Aorta (tissue), 5 donors: ENCODE measurements at places on chromosomes 6 and 20. TPM values are rescaled to one million over a fixed set of nuclear protein-coding genes. Genes with fewer than 3 reads are reported as not detected.

DNA sequence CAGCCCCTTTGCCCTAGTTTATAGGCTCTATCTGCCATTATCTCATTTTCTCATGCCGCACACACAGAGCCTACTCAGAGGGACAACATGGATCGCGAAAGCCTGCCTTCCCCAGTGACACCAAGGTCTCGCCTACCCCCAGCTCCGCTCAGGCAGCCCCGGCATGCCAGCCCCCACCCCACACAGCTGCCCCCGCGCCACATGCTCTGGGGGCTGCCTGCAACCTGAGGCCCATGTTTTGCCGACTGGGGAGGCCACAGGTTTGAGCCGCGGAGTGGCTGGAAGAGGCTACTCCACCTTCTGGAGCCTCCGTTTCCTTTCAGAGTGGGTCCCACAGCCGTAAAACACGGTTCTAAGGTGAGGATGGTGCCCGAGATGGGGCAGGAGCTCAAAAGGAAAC lies 102.1 kb downstream of the ASXL1 start:
- DNase-seq, result no peak
- H3K4me1 ChIP-seq, result no peaks in the 10 kb centered on the region
- no peaks in the 10 kb centered on the region for H3K27me3 ChIP-seq
- H3K4me3 ChIP-seq, result no peak overlapping the region
- H3K36me3 ChIP-seq, result no peaks in the 10 kb centered on the region

- no peaks in the 10 kb centered on the region for H3K4me1 ChIP-seq
- no peaks in the 10 kb centered on the region for H3K27me3 ChIP-seq
- H3K27ac ChIP-seq, result no peak overlapping the region
- no peak overlapping the region for H3K4me3 ChIP-seq
- H3K36me3 ChIP-seq, result no peaks in the 10 kb centered on the region
- no peak for DNase-seq
Measured at GRCh38 chr6:14933183-14933544, 312.7 kb upstream of the JARID2 start.

- H3K27ac ChIP-seq, result no peak overlapping the region
- no peaks in the 10 kb centered on the region for H3K4me1 ChIP-seq
- H3K27me3 ChIP-seq, result no peaks in the 10 kb centered on the region
- DNase-seq, result no peak
Measured at GRCh38 chr20:38001981-38002380, 31.3 kb downstream of the TTI1 start.

GRCh38 chr6:20319520-20320357 lies 81.9 kb upstream of the E2F3 start:
- peak; percentile 77 for DNase-seq
- no peaks in the 10 kb centered on the region for H3K27me3 ChIP-seq
- H3K4me1 ChIP-seq, result no peaks in the 10 kb centered on the region
- H3K27ac ChIP-seq, result no peak overlapping the region
- H3K4me3 ChIP-seq, result no peak overlapping the region
- H3K36me3 ChIP-seq, result no peaks in the 10 kb centered on the region

DNA sequence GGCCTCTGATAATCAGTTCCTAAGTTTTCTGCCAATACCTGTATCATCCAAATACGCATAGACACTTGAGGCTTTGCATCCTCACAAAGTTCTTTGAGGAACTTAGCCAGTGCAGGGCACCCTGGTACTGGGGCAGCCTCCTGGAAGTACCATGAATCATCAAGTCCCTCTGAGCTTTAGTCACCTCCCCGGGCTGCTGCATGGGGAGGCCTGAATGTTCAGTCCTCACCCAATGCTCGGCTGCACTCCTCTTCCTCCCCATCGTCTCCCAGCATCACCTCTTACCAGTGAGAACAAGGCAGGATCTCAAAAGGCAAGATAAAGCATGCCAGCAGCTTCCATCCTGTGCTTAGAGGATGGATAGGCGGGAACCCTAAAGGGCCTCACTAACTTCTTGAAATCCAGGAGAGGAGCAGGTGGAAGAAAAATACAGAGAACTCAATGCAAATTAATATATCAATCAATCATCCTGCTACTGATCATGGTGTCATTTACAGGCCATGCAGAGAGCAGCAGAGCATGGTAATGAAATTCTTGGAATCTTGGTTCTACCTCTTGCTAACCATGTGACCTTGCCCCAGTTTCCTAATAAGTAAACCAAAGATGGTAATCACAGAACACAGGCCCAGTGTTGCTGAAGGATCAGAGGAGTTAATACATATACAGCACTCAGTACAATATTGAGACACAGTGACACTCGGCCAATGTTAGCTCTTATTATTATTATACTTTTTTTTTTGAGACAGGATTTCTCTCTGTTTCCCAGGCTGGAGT lies 4.7 kb upstream of the CCN6 start:
- no peaks in the 10 kb centered on the region for H3K27me3 ChIP-seq
- no peaks in the 10 kb centered on the region for H3K4me1 ChIP-seq
- H3K36me3 ChIP-seq, result no peaks in the 10 kb centered on the region
- no peak overlapping the region for H3K4me3 ChIP-seq

DNA sequence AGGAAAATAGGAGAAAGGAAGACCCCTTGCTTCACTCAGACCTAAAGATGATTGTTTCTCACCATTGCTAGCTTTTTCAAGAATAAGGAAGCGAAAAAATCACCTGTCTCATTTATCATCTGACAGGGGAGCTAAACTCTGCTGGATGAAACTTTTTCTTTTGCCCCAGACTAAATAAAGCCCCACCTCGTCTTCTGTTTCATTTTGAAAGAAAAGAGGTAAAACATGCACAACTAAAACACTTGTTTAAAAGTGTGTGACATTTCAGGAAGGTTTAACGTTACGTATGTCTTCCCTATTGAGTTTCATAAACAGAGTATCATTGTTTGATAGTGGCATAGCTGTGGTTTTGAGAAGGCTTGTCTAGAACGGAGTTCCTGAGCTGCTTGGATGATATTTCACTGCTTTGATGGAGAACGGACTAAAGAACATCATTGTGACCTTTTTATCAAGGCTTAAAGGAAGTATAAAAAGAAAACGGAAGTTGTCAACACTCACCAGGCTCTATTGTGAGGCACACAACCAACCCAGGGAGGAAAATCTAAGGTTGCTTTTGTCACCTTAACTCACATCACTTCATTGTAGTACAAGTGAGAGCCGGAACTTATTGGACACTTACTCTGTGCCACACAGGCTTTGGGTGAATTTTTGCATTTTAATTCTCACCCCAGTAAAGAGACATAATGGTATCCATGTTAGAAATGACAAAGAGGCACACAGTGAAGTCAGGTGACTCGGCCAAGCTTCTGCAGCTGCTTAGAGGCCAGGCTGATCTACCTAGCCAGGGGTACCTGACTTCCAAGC lies 29.5 kb downstream of the TSHZ2 start:
- no peak overlapping the region for H3K27ac ChIP-seq
- no peak overlapping the region for H3K4me3 ChIP-seq
- no peaks in the 10 kb centered on the region for H3K4me1 ChIP-seq
- no peak for DNase-seq
- no peaks in the 10 kb centered on the region for H3K27me3 ChIP-seq

DNA sequence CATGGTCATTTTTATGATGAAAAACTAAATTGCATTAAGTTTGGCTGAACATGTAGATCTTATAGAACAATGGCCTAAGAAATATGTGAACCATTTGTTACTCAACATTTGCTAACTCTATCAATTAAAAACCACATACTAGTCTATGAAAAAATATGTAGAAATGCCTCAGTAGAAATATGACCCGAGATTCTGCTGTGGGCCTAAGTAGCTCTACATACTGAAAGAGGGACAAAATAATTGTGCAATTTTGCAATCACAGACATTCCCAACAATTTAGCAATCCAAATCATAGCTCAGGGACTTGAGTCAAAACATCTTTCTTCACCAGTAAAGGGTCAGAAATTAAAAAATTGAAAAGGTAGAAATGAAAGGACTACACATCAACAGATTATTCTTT lies 619.0 kb downstream of the FRK start:
- H3K36me3 ChIP-seq, result no peaks in the 10 kb centered on the region
- H3K27ac ChIP-seq, result no peak overlapping the region
- H3K27me3 ChIP-seq, result no peaks in the 10 kb centered on the region
- no peak for DNase-seq
- no peaks in the 10 kb centered on the region for H3K4me1 ChIP-seq

- no peaks in the 10 kb centered on the region for H3K4me1 ChIP-seq
- H3K36me3 ChIP-seq, result peaks cover 2% of the 10 kb centered on the region
- H3K27ac ChIP-seq, result no peak overlapping the region
- no peaks in the 10 kb centered on the region for H3K27me3 ChIP-seq
Measured at GRCh38 chr6:56567501-56567900, 75.2 kb downstream of the DST start.

DNA sequence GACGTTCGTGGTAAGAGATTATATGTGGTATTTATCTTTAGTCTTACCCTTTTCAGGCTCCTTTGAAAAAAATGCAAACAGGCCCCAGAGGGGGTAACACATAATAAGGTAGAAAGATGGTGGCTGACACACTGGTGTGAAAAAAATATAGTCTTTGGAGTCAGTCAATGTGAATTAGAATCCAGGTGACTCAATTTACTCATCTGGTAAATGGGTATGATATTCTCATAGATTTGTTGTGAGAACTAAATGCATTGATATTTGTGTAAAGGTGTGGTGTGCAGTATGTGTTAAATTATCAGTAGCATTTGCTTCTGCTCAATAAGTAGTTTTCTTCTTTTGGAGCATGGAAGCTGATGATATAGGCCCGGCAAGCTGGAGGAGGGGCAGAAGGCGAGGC lies 25.7 kb downstream of the CD83 start:
- H3K27ac ChIP-seq, result no peak overlapping the region
- no peaks in the 10 kb centered on the region for H3K27me3 ChIP-seq
- H3K4me1 ChIP-seq, result no peaks in the 10 kb centered on the region
- DNase-seq, result no peak
- no peaks in the 10 kb centered on the region for H3K36me3 ChIP-seq

DNA sequence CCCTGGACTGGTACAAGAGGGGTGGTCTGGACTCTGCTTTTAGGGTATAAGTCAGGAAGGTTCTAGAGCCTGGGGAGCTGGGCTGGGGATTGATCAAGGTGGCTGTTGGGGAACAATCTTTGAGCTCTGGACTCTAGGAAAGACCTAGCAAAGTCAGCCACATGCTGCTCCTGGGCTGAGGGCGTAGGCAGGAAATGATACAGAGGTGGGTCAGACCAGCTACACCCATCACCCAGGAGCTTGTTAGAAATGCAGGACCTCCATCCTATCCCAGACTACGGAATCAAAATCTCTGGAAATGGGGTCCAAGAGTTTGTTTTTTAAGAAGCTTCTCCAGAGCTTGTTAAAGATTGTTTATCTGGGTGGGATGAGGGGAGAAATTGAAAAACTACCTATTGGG lies 9.4 kb downstream of the ADTRP start:
- H3K4me1 ChIP-seq, result peaks cover 4% of the 10 kb centered on the region
- H3K36me3 ChIP-seq, result no peaks in the 10 kb centered on the region
- H3K27me3 ChIP-seq, result no peaks in the 10 kb centered on the region
- no peak overlapping the region for H3K4me3 ChIP-seq
- H3K27ac ChIP-seq, result peak overlapping the region; percentile 20
- no peak for DNase-seq

GRCh38 chr6:32174416-32174815 lies 1.5 kb downstream of the AGPAT1 start:
- no peak overlapping the region for H3K27ac ChIP-seq
- H3K36me3 ChIP-seq, result peaks cover 4% of the 10 kb centered on the region
- no peaks in the 10 kb centered on the region for H3K27me3 ChIP-seq
- H3K4me3 ChIP-seq, result no peak overlapping the region
- peaks cover 2% of the 10 kb centered on the region for H3K4me1 ChIP-seq

- no peaks in the 10 kb centered on the region for H3K4me1 ChIP-seq
- H3K36me3 ChIP-seq, result no peaks in the 10 kb centered on the region
- no peak overlapping the region for H3K27ac ChIP-seq
- no peak overlapping the region for H3K4me3 ChIP-seq
- DNase-seq, result no peak
Measured at GRCh38 chr20:23588434-23589403, 17.0 kb downstream of the CST9 start.

DNA sequence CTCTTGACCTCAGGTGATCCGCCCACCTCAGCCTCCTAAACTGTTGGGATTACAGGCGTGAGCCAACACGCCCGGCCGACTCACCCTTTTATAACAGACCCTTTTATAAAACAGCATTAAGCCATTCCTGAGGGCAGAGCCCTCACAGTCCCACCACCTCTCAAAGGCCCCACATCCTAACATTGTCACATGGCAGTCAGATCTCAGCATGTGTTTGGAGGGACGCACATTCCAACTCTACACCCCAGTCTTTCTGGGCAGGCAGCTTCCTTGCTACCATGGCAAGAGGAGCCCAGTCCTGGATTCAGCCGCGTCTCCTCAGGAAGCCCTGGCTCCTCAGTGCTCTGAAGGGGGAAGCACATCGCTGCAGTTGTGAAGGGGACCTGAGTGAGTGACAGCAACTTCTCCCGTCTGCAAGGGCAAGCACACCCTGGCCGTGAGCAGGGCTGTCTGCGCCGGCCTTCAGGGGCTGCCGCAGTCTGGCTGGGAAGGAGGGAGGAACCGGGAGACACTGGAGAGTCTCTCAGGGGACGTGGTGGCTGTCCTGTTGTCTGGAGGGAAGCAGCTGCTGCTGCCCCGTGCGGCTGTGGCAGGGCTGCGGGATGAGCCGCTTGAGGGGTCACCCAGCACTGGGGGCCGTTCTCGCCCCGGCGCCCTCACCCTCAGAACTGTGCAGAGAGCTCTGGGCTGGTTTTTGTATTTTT lies 15.9 kb downstream of the OSBPL2 start:
- no peak for DNase-seq
- no peak overlapping the region for H3K4me3 ChIP-seq
- no peaks in the 10 kb centered on the region for H3K27me3 ChIP-seq
- no peaks in the 10 kb centered on the region for H3K36me3 ChIP-seq

Gene JPH2
- total RNA-seq, result 140 TPM

Gene LY6G6F
- not detected for total RNA-seq

Gene FERMT1
- total RNA-seq, result 0.39 TPM
